Heart left ventricle (tissue), 16 donors: ENCODE measurements at places on chromosomes 2 and 18. TPM values are rescaled to one million over a fixed set of nuclear protein-coding genes. Genes with fewer than 3 reads are reported as not detected.

CLEC4F gene
- 0.22 TPM for total RNA-seq

- H3K4me1 ChIP-seq = no peaks in the 10 kb centered on the region
- no peak overlapping the region for H3K4me3 ChIP-seq
- H3K27me3 ChIP-seq = no peaks in the 10 kb centered on the region
Measured at GRCh38 chr2:119190321-119191111, 32.0 kb upstream of the C1QL2 start.

HADHA gene
- total RNA-seq = 292 TPM

DNA sequence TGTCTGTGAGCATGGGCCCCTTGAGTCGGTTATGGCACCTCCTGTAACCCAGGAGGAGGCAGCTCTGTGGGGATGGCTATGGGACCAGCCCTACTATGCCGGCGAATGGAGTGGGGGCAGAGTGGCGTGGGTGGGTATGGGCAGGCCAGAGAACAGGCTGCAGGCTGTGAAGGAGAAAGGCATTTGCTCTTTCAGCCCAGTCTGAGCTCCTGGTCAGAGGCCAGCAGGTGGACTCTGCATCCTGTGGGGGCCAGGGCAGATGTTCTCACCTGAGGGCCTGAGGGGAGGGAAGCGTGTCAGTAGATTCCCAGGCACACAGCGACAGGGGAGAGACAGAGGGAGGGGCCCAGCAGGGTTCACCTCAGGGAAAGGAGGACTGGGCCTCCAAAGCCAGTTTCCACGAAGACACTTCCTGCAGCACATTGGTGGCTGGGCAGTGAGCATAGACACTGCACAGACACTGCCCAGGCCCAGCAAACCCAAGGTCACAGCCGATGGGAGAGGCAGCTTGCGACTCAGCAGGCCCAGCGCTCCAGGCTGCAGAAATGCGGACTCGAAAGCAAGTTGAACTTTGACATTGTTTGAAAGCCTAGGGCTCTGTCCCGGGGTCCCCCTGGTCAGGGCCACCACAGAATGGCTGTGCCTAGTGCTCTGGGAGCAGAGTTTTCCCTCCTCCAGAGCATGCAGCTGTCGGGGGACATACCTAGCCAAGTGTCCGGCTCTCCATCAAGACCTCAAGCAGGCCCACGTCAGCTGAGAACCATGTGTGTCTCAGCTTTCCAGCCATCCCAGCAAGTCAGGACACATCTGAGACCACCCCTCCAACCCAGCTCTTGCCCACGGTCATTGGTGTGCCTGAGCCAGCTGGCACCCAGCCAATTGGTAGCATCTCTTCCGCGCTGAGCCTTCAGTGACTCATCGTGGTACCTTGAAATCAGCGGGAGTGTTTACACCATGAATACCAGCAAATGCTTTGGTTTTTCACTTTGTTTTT lies 53.8 kb downstream of the TGOLN2 start:
- H3K36me3 ChIP-seq = no peaks in the 10 kb centered on the region
- peak; percentile 68 for DNase-seq
- peaks cover 50% of the 10 kb centered on the region for H3K4me1 ChIP-seq
- no peaks in the 10 kb centered on the region for H3K27me3 ChIP-seq

C2orf92 gene
- total RNA-seq = 3.9 TPM

DNA sequence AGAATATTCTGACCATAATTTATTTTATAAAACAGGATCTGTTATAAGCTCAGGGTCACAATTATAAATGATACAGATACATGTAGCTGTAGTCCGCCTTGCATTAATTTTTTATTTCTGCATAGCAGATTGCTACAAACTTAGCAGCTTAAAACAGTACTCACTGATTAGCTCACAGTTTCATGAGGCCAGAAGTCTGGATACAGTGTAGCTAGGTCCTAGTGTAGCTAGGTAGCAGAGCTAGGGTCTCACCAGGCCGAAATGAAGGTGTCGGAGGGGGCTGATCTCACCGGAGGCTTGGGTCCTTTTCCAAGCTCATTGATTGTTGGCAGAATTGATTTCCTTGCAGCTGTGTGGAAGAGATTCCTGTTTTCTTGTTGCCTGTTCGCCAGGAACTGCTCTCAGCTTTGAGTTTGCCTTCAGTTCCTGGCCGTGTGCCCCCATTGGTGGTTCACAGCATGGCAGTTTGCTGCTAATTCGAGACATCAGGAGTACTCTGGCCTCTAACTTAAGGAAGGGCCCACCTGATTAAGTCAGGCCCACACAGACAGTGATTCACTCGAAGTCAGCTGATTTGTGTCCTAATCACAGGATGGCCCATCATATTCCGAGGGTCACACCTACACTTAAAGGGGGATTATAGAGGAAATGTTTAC lies 18.4 kb downstream of the NAPG start:
- H3K27ac ChIP-seq = peak overlapping the region; percentile 78
- H3K27me3 ChIP-seq = no peaks in the 10 kb centered on the region
- H3K36me3 ChIP-seq = peaks cover 34% of the 10 kb centered on the region
- DNase-seq = peak; percentile 58

GRCh38 chr2:109083771-109084170 lies 45.2 kb upstream of the SH3RF3 start:
- H3K4me3 ChIP-seq = no peak overlapping the region
- no peaks in the 10 kb centered on the region for H3K27me3 ChIP-seq
- no peak overlapping the region for H3K27ac ChIP-seq
- no peaks in the 10 kb centered on the region for H3K36me3 ChIP-seq
- no peak for DNase-seq

DNA sequence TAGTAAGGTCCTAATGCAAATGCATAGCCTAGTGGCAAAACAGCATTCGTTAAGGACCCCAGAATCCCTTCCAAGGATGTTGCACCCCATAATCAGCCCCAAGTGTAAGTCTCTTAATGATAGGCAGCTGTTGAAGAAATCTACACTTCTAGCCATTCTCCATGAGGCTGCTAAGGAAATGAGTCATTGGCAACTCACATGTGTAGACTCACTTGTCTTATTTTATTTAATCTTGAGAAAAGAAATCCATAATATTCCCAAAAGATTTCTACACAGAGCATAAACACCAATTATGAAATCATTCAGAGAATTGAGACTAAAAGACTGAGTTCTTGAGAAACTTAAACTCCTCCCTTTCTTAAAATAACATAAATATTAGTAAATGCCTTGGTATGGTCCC lies 52.4 kb downstream of the AKAIN1 start:
- no peak for DNase-seq
- H3K4me1 ChIP-seq = no peaks in the 10 kb centered on the region
- H3K27ac ChIP-seq = peak overlapping the region; percentile 13
- H3K4me3 ChIP-seq = no peak overlapping the region
- H3K36me3 ChIP-seq = no peaks in the 10 kb centered on the region
